ENCODE measurements at places on chromosomes 13 and 19.

- DNase-seq = no peak
These were observed 34.4 kb upstream of the SIN3B start for GRCh38 chr19:16794456-16795441.

GRCh38 chr13:33150662-33151061 is 134.4 kb downstream of the KL start:
- no peak for DNase-seq

DNA sequence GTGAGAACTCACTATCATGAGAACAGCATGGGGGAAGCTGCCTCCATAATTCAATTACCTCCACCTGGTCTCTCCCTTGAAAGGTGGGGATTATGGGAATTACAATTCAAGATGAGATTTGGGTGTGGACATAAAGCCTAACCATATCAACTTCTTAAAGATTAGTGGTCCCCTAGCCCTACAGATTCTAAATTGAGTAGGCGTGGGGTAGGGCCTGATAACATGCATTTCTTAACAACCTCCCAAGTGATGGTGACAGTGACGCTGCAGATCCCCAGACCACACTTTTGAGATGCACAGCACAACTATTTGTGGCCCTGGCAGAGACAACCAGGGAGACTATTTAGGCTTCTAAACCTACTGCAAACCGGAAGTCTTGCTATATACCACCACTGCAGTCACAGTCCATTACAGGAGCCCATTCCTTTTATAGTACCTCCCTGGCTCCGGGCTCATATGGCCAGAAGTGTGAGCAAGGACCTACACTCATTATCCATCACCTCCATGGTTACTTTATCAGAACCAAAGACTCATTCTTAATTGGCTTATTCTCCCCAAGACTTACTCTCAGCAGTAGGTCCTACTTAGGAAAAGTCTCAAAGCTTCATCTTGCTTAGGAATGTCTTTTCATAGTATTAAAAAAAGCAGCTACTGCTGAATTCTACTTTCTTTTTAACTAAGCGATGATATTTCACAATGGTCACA is 2.1 kb upstream of the DPY19L3 start:
- no peak for DNase-seq

- DNase-seq = no peak
These were observed 58.2 kb downstream of the USP12 start for GRCh38 chr13:27113436-27113835.

- no peak for DNase-seq
These were observed 30.8 kb downstream of the DNAJC3 start for GRCh38 chr13:95707442-95708390.

- no peak for DNase-seq
These were observed 105.2 kb upstream of the ZNF492 start for GRCh38 chr19:22528956-22529355.

DNA sequence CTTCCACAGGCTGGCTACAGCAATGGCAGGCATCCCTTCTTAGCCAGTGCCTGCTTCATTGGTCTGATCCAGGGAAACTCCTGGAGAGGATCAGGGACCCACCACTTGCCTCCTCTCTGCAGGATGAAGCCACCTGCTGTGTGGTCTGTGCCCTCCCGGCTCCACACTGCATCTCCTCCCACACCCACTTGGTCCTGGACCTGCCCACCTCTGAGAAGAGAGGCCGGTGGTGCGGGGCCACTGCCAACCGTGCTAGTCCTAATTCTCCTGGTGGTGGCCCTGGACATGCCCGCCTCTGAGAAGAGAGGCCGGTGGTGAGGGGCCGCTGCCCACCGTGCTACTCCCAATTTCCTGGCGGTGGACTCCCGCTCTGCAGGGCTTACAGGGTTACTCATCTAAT is 98.8 kb downstream of the COL4A1 start:
- DNase-seq = no peak

DNA sequence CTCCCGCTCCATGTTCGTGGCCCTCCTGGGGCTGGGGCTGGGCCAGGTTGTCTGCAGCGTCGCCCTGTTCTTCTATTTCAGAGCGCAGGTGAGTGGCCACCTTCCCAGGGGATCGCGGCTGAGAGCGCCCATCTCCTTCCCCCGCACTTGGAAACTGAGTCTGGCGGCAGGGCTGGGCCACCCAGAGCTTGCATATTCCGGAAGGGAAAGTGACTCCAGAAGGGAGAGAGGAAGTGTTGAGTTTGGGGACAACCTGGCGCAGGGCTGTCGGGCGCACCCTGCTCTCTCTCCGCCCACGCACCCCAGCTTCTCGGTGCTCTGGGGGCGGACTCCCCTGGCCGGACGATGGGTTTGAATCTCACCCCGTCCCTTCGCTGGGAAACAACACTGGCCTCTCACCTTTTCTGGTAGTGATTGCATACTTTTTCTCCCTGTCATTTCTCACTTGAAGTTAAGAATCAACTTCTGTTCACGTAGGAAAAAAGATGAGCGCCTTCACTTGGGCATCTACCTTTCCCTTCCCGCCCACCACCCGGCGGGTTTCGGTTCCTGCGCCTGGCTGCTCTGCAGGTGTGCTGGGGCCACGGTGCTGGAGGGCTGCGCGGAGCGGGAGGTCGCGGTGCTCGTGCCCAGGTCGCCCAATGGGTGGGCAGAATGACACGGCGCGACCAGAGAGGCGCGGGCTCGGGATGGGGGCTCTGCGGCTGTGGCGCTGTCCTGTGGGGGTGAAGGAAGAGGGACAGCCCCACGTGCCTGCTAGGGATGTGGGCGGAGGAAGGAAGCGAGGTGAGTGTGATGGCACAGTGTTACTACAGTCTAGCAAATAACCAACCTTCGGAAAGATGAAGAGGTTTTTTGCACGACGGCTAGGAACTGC is 721 bp downstream of the TNFSF11 start:
- no peak for DNase-seq

- no peak for DNase-seq
These were observed 931.6 kb upstream of the MIR17HG start for GRCh38 chr13:90415902-90416301.

GRCh38 chr19:55593096-55593772 is 6.1 kb downstream of the FIZ1 start:
- no peak for DNase-seq

DNA sequence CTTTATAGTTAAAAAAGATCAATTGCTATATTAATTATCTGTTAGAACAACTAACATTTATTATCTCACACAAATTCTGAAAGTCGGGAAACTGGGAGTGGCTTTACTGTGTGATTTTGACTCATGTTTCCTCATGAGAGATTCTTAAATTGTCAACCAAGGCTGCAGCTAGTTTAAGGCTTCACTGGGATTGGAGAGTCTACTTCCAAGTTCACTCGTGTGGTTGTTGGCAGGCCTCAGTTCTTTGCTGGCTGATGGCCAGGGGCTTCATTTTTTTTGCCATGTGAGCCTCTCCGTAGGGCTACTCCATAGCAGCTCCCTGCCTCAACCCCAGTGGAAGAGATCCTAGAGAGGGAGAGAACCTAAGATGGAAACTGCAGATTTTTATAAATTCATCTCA is 24.5 kb upstream of the LPAR6 start:
- DNase-seq = peak; percentile 79

DNA sequence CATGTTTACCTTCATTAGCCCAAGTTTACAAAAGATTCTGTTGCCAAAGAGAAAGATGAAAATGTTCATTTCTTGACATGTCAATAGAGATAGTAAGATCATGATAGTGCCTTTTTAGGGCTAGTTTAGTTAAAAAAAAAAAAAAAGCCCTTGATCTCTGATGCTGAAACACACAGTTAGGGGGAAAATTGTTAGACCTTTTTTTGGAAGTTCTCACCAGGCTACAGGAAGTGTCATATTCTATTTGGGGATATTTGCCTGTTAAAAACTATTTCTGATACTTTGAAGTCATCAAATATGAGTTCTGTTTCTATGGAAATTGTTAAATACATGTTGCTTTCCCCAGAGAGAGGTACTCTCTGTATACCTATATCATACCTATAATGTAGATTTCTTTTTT is 21.6 kb downstream of the SLAIN1 start:
- no peak for DNase-seq

- no peak for DNase-seq
These were observed 273.8 kb downstream of the LIG4 start for GRCh38 chr13:107941345-107942029.

DNA sequence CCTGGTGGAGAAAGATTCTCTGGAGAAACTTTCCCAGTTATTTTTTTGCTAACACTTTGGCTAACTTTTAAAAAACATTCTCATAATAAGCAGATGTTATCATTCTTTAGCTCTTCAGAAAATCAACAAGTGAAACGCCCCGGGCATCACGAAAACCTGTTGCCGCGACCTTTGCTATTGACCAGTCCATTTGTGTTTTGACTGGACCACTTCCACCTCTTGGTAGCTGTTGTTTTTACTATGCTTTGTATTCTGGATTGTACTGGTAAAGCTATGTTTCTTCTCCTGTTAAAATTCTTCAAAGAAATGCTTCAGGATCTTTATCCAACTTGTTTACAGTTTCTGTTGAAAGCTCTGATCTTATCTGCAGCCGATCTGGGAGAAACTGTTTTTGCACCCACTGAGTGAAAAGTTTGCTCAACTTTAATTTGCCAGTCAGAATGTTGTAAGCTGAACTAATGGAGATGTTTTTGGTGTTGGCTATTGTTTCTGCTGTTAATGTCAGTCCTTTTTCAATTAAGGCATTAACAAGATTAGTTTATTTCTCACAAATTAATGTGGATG is 23.3 kb downstream of the UFM1 start:
- no peak for DNase-seq

DNA sequence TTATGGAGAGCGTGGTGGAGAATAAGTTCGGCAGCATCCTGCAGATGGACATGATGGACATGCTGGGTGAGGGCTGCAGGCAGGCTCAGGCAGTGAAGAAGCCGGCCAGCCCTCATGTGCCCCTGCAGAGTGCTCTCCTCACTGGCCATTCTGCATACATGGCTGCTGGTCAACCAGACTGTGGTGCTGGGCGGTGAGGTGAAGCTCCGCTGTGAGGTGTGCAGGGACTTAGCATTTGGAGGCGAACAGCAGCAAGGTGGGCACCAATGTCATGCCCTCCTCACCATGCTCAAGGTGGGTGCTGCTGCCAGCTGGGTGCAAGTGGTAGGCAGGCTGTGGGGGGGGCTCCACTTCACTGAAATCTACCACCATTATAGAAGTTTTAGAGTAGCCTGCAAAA is 5.7 kb upstream of the ZNF492 start:
- DNase-seq = no peak

DNA sequence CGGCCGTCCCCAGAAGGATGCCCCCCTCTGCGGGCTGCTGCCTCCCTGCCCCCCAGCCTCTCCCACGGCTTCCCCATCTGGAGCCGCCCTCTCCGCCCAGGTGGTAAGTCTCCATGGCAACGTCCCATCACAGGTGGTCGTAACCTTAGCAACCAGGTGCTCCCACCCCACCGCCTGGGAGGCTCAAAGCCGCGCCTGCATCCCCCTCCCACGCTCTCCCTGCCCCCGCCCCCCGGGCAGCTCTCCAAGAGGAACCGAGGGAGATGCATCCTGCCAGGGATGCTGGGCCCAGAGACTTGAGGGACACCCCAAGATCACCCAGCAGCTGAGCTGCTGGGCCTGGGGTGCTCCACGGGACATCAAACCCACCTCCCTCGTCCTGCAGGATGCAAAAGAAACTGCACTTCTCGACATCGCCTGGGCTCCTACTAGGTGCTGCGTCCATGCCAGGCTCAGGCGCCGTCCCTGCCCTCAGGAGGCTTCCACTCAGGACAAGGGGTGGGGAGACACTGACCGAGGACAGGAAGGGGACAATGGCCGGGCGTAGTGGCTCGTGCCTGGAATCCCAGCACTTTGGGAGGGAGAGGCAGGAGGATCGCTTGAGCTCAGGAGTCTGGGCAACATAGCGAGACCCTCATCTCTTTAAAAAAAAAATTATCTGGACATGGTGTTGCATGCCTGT is 5.0 kb upstream of the LINGO3 start:
- no peak for DNase-seq

DNA sequence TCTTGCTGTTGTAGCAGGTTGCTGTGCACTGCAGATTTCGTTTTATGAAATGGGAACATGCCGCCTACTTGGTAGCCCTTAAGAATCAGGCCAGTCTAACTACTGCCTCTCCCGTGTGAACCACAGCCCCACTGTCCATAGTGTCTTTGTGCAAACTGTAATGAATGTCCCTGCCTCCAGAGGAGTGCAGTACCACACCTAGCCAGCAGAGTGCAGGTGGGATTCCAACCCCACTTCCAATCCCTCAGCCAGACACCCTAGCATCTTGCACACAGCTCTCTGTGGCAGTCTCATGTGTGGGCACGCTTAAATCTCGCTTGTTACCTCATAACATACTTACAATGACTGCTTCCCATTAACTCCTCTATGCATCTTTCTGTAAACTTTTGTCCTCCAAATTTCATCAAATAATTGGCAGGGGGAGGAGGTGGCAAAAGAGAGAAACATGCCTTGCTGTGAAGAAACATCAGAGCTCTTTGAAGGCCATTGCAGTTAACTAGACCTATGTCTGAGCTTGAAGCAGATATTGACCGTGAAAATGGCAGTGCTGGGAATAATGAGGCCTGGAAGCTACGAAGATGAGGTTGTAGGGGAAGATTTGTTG is 47.2 kb downstream of the ZAR1L start:
- no peak for DNase-seq

- DNase-seq = no peak
These were observed 772.9 kb upstream of the SLITRK6 start for GRCh38 chr13:86572115-86572514.

- DNase-seq = no peak
These were observed 72.3 kb downstream of the NAA16 start for GRCh38 chr13:41383386-41383785.

GRCh38 chr13:99987154-99988019 is 5.8 kb downstream of the ZIC2 start:
- DNase-seq = no peak

- DNase-seq = no peak
These were observed 2700.2 kb downstream of the PCDH9 start for GRCh38 chr13:64529874-64530485.

GRCh38 chr19:18208098-18208951 is 4.5 kb upstream of the RAB3A start:
- DNase-seq = peak; percentile 50

- DNase-seq = no peak
These were observed 12.3 kb upstream of the CXCL17 start for GRCh38 chr19:42455086-42455485.

- no peak for DNase-seq
These were observed 106.0 kb downstream of the KDM4B start for GRCh38 chr19:5074830-5075394.

DNA sequence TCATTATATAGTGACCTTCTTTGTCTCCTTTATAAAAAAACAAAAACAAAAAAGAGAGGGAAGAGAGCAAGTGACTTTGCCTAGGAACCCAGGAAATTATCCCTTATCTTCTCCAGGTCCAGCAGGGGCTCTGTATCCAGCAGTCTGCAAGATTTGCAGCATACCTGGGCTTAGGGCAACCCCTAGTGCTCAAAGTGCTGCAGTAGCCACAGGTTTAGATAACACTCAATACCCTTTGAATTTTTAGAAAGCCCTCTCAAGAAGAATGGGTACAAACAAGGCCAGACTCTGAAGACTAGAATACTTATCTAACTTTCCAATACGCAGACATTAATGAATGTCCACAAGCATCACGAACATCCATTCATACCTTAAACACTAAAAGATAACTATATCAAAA is 43.2 kb downstream of the CCNA1 start:
- DNase-seq = no peak
